ENCODE measurements at places on chromosomes 5 and 9.

- no peaks in the 10 kb centered on the region for H3K27me3 ChIP-seq
- DNase-seq: no peak
- H3K4me3 ChIP-seq: no peak overlapping the region
- no peak overlapping the region for H3K27ac ChIP-seq
- no peaks in the 10 kb centered on the region for H3K36me3 ChIP-seq
Observed at GRCh38 chr9:133387680-133388079, 11.5 kb downstream of the STKLD1 start.

GRCh38 chr5:145852990-145853389 lies 17.8 kb upstream of the PRELID2 start:
- H3K27ac ChIP-seq: no peak overlapping the region
- no peak overlapping the region for H3K4me3 ChIP-seq
- H3K4me1 ChIP-seq: no peaks in the 10 kb centered on the region
- no peaks in the 10 kb centered on the region for H3K27me3 ChIP-seq
- no peak for DNase-seq

DNA sequence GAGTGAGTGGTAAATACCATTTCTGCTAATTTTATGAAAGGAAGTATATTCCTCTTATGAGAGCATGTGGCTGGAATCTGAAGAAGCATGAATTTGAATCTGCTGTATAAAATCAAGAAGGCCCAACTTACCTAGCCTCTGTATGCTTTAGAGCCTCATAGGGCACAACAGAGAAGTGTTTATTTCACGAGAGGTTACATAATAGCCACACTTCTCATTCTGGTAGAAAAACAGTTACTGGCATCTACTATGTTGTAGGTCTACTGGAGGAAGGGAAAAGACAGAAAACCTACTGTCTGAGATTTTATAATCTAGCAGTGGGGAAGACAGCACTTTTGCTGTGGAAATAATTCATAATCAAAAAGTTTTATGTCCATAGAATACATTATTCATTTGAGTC lies 172.6 kb upstream of the ZNF608 start:
- no peak overlapping the region for H3K4me3 ChIP-seq
- no peaks in the 10 kb centered on the region for H3K4me1 ChIP-seq
- H3K36me3 ChIP-seq: no peaks in the 10 kb centered on the region
- H3K27ac ChIP-seq: no peak overlapping the region

DNA sequence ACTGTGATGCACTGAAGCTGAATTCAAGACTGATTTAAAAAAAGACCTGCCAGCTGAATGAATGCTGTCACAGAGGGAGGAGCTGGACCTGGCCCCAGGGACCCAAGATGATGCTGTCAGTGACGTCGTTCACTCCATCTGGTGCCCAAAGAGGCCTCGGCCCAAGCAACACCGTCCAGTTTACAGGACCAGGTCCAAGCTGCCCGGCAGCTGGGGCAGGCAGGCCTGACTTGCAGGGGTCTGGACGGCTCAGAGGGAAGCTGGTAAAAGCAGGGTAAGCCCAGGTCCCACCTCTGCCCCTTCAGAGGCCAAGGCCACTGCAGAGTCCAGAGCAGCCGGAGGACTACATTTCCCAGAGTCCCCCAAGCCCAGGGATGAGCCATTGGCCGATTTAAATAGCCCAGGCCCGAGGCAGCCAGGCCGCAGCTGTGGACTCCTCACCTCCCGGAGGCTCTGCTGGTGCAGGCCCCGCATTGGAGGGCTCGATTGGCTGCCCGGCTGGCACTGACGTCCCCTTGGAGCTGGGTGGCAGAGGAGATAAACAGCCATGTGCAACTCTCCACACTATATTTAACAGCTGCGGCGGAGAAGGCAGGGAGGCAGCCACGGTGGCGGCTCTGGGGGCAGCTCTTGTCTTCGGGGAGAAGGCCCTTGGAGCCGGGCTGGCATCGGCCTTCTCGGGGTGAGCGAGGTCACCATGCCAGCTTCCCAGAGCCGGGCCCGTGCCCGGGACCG lies at the start of gene PLPP7:
TSS of gene PLPP7 (plus strand) at position 423 of the 735 bp plus-strand sequence. CDS start at position 698, 275 bp downstream.
- H3K27me3 ChIP-seq: no peaks in the 10 kb centered on the region
- H3K36me3 ChIP-seq: no peaks in the 10 kb centered on the region
- H3K4me1 ChIP-seq: no peaks in the 10 kb centered on the region

DNA sequence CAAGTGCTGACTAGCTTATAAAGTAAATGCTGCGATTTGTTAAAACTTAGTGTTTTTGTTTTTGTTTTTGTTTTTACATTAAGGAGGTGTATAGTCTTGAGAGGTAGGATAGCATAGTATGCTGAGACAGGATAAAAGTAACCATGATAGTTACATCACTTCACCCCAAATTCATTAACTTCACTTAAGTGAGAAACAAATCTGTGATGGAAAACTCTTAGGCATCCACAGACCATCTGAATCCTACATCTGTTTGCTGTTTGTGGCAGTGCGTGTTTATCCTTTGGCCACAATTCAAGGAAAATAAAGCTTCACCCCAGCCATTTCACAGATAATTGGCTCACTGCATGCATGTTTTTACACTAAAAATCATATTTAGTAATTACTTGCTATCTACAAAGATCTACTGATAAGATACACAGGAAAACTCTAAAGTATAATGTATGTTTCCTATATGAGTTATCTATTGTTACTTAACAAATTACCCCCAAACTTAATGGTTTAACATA lies 82.0 kb downstream of the ZNF622 start:
- no peak overlapping the region for H3K27ac ChIP-seq
- no peaks in the 10 kb centered on the region for H3K27me3 ChIP-seq
- no peak for DNase-seq
- H3K4me3 ChIP-seq: no peak overlapping the region
- H3K4me1 ChIP-seq: no peaks in the 10 kb centered on the region
- H3K36me3 ChIP-seq: no peaks in the 10 kb centered on the region

- no peaks in the 10 kb centered on the region for H3K27me3 ChIP-seq
- no peak overlapping the region for H3K4me3 ChIP-seq
- no peak for DNase-seq
- no peak overlapping the region for H3K27ac ChIP-seq
- H3K4me1 ChIP-seq: peaks cover 2% of the 10 kb centered on the region
Observed at GRCh38 chr5:54184806-54185205, 125.6 kb downstream of the ARL15 start.

- no peaks in the 10 kb centered on the region for H3K27me3 ChIP-seq
- no peak overlapping the region for H3K4me3 ChIP-seq
- DNase-seq: peak; percentile 81
Observed at GRCh38 chr5:72452515-72453245, 54.5 kb downstream of the ZNF366 start.

- no peak overlapping the region for H3K4me3 ChIP-seq
- H3K27ac ChIP-seq: no peak overlapping the region
- no peaks in the 10 kb centered on the region for H3K4me1 ChIP-seq
- no peaks in the 10 kb centered on the region for H3K36me3 ChIP-seq
- H3K27me3 ChIP-seq: no peaks in the 10 kb centered on the region
Observed at GRCh38 chr9:103304797-103305196, 309.7 kb downstream of the CYLC2 start.

GRCh38 chr5:11507156-11507910 lies 396.9 kb downstream of the CTNND2 start:
- H3K4me1 ChIP-seq: no peaks in the 10 kb centered on the region
- H3K36me3 ChIP-seq: no peaks in the 10 kb centered on the region
- no peak for DNase-seq
- no peak overlapping the region for H3K27ac ChIP-seq
- H3K27me3 ChIP-seq: no peaks in the 10 kb centered on the region
- H3K4me3 ChIP-seq: no peak overlapping the region

GRCh38 chr9:131282688-131283422 lies 6.5 kb upstream of the FAM78A start:
- no peaks in the 10 kb centered on the region for H3K27me3 ChIP-seq
- H3K4me3 ChIP-seq: no peak overlapping the region
- H3K36me3 ChIP-seq: no peaks in the 10 kb centered on the region
- H3K27ac ChIP-seq: no peak overlapping the region
- H3K4me1 ChIP-seq: no peaks in the 10 kb centered on the region
- DNase-seq: no peak
